ENCODE measurements at places on chromosomes 1 and 21.

DNA sequence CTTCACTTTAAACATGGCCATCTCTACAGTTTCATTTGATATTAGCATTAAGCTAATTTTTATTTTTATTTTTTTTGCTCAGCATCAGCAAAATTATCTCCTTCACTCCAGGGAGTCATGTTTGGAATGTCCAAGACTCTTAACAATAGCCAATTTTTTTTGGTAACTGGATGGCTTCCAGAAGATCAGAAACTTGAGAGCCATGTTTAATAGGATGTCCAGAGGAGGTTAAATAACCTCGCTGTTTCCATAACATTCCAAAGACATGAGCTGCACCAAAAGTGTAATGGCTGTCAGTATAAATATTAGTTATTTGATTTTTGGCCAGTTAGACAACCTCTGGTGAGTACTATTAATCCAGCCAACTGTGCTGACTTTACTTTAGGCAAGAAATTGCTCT, 80.7 kb downstream of the DNTTIP2 start:
- DNase-seq, result no peak

DNA sequence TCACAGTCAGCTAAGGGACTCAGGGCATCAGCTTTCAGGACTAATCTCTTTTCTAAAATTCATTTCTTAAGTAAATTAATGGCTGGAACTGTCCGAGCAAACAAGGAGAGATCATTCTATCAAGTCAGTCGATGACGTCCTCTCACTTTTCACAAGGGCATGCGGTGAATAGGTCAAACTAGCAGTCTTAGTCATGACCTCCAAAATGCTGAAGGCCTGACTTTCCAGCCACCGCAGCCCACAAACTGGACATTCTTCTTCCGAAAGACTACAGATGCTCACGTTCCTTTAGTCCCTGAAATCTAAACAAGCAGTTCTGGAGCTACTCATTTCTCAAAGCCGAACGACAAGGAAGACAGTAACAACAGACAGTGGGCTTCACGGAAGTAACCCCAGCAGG, 127.9 kb downstream of the TIAM1 start:
- DNase-seq, result no peak

DNA sequence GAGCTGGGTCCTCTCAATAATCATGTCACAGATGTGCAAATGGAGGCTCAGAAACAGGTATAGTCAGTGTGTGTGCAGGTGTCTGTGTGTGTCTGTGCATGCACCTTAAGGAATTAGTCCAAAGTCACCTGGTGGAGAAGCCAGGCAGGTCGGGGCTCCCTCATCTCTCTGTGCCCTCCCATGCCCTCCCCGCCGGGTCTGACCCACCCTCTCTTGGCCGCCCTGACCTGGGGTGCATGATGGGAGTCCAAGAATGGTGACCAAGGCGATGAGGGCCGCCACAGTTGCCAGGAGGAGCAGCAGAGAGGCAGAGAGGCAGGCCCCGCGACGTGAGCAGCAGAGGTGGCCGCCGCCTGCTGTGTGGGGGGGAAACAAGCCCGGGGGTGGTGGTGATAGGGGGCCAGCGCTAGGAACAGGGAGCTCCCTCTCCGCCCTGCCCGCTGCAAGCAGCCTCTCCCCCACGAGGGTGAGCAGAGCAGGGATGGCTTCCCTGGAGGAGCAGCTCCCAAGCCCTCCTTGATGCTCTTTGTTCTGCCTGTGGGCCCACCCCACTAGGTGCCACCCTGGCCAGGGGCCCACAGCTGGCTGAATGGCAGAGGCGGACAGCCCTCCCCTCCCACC, 3.9 kb downstream of the LDLRAD1 start:
- no peak for DNase-seq

- no peak for DNase-seq
Observed at GRCh38 chr1:39407896-39408640, 83.4 kb upstream of the BMP8A start.

DNA sequence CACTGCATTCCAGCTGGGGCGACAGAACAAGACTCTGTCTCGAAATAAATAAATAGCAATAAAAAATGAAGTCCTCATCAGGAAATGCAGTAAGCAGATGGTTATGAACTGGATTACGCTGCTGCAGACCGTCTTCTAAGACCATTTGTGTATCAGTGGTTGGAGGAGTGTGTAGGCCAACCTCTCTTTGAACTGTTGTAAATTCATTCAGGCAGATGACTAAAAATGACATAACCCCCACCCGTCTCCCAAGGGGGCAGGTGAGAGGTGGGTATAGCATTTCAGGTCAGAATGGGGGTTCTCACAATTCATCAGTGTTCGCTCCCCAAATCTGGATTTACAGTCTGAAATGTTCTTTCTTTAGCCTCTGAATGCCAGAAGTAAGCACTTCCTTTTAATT, 177.3 kb downstream of the KIF26B start:
- no peak for DNase-seq

DNA sequence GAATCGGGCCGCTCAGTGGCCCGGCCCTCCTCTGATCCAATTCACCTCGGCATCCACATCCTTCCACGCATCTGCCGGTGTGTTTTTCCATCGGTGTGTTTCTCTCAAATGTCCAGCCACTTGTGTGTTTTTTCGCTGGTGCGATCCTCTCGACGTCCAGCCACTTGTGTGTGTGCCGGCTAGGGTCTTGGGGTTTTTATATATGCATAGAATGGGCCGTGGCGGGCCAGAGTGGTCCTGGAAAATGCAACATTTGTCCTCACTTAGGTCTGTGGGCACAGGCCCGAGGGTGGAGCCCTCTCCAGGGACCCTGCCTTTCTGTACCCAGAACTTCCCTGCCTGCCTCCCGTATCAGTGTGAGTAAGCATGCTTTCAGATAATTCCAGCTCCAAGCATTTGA, 1106.4 kb downstream of the AMY1C start:
- DNase-seq, result no peak

GRCh38 chr1:243396424-243396823, 140.6 kb downstream of the SDCCAG8 start:
- no peak for DNase-seq

- DNase-seq, result no peak
Observed at GRCh38 chr1:187928696-187929095, 1099.9 kb downstream of the PLA2G4A start.

DNA sequence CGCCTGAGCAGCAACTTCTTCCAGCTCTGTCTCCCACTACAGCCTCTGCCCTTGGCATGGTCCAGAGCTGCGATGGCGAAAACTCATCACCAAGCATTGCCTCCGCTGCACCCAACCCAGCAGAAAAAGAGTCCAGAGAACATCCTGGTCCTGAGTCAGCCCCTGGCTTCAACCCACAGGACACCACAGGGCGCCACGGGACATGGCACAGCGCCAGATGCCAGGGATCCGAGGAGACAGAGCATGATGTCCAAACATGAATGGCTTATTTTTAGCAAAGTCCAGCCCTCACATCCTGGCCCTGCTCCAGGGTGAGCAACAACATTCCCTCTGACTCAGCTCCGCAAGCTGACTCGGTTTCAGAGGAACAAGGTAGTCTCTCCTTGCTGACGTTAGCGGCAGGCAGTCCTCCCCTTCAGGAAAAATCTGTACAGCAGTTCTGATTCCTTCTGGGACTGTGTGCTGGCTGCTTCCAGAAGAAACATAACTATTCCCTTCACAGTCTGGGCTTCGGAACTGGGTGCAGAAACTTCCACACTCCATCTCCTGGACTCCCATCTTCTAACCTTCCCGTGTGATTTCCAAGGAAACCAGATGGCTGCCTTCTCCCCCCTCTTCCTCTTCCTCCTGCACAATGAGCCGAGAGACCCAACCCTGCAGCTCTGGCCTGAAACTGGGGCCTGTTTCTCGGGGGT, 131.3 kb downstream of the TOMM20 start:
- peak; percentile 92 for DNase-seq

GRCh38 chr1:160291248-160292220, 6.6 kb upstream of the PEX19 start:
- DNase-seq, result peak; percentile 1

- DNase-seq, result no peak
Observed at GRCh38 chr1:15493869-15494390, 18.0 kb downstream of the CELA2B start.

GRCh38 chr1:235766794-235767285, 99.9 kb downstream of the LYST start:
- no peak for DNase-seq

DNA sequence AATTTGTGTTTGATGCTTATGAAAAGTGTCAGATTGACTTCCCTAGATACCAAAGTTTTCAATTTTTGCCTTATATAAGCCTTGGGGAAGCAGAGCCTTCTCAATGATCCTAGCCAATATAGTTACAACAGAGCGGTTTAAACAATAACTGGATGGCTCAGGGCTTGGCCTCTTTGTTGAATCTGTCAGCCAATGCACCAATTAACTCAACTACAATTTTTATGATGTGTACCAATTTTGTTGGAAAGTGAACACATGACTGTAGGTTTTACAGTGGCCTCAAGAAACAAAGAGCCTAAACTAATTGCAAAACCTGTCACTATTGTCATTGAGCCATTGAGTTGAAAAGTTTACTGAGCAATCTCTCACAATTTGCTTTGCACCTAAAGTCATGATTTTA, 71.6 kb upstream of the RGS18 start:
- no peak for DNase-seq

DNA sequence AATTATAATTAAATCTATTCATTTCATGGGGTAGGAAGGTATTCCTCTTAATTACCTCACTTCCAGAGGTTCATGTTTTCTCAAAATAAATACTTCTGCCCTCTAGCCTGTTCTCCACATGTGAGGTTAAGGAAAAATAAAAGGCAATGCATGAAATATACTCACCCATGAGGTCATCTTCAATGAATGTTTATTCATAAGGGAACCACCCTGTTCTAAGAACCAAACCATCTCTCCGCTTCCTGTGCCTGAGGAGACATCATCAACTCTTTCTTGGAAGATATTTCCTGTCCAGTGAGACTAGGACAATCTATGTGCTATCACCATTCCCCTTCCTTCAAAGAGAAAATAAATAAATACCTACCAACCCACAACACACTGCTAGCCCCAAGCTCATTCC, 513.7 kb upstream of the PLXNA2 start:
- DNase-seq, result no peak

- DNase-seq, result no peak
Observed at GRCh38 chr1:246987083-246987690, 20.7 kb downstream of the ZNF695 start.

DNA sequence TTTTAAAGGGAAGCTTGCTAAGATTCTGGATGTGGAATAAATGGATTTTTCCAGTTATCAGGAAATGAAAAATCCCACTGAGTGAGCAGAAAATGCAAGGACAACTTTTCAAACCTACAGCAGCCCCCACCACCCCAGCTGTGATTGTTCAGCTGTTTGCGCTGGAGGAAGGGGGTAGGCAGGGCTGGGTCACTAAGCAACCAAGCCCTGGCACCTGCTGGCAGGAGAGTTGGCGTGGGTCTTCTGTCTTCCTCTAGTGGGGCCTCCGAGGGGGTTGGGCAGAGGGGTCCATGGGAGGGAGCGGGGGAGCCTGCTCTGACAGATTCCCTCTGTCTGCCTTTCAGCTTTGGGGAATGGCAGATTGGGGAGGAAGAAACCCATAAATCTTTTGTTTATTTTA, 45.3 kb downstream of the EIF2D start:
- peak; percentile 56 for DNase-seq

DNA sequence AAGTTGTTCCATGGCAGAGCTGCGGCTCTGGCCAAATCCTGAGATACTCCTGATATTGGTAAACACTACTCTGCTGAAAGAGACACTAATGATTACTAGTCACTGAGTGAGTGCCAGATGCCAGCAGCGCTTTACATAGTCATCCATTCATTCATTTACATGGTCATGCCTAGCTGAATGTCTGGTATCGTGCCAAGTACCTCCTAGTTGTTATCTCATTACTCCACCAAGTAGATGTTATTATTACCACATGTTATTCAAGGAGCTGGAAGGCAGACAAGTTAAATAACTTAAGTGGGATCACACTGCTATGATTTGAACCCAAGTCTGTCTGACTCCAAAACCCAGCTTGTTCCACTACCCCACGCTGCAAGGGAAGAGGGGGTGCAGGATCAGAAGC, 4.7 kb downstream of the OLFML2B start:
- DNase-seq, result peak; percentile 78

GRCh38 chr1:220369511-220369910, 97.3 kb upstream of the RAB3GAP2 start:
- no peak for DNase-seq

- no peak for DNase-seq
Observed at GRCh38 chr1:31579374-31579773, 3.1 kb downstream of the TINAGL1 start.

DNA sequence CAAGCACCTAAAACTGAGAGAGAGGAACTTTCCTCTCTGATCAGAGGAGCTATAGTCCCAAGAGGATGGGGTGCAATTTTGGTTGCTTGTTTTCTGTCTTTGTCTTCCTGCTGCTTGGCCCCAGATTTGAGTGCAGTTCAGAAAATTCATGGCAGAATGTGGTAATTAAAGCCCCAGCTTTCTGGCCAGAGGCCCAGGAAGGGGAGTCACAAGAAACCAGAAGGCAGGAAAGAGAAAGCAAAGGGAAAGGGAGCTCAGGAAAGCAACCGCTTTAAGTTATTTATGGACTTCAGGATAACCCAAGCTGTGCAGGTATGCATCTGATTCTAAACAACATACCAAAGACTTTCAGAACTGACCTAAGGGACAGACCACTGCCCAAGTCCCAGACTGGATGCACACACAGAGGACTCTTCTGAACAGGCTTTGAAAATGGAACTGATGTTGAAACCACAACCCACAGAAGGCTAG, 88.8 kb downstream of the ST3GAL3 start:
- DNase-seq, result no peak

DNA sequence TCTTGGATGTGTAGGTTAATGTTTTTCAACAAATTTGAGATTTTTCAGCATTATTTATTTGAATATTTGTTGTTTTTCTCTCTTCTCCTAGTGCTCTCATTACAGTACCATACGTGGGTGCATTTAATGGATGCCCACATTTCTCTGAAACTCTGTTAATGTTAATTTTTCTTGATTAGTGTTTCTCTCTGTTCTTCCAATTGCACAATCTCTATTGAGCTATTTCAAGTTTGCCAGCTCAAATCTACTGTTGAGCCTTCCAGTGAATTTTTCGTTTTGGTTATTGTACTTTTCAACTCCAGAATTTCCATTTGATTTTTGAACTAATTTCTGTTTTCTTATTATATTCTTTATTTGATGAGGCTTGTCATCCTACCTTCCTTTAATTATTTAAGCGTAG, 31.7 kb downstream of the CFAP57 start:
- no peak for DNase-seq

DNA sequence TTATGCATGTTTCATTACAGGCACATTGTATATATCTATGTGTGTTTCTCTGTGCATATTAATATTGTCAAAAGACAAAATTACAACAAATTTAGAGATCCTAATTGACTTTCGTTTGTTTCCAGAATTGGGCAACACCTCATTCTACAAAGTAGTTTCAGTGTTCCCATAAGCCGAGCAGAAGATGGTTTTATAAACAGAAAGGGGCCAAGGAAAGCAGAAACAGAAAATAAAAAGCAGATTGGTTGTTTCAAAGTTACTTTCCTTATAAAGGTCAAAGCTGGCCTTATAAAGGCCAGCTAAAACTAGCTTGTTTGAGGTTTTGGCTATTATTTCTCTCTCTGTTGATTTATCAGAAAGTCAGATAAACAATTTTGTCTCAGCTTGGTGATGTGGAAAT, 116.2 kb upstream of the FGGY start:
- no peak for DNase-seq

Data from SHP77 treated with DMSO at 0.1 percent for 48 hours (cell line).